ENCODE measurements at places on chromosomes 16 and 17.

DNA sequence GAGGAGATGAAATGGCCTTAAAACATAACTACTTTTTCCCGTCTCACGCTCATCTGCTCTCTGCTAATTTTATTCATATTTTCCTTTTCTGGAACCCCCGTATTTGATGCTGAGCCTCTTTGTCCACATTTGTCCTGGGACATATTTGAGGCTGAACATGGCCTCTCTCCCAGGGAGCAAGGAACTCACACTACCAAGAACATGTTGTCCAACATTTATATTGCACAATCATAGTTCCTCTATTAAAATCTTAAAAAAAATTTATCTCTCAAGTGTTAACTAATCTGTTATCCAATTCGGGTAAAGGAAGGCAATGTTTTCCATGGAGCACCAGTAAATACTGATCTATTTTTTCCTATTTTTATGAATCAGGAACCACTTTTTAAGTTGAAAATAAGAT is 60.2 kb downstream of the CMC2 start:
- no peak for DNase-seq

GRCh38 chr17:33972763-33973162 is 282.3 kb upstream of the CCL2 start:
- no peak for DNase-seq

GRCh38 chr17:4295686-4296085 is 31.9 kb upstream of the ANKFY1 start:
- DNase-seq: no peak

- DNase-seq: peak; percentile 11
Observed at GRCh38 chr16:90057738-90058173, 19.4 kb downstream of the PRDM7 start.
